MM.1S (cell line): ENCODE measurements at places on chromosomes 6 and 20.

DNA sequence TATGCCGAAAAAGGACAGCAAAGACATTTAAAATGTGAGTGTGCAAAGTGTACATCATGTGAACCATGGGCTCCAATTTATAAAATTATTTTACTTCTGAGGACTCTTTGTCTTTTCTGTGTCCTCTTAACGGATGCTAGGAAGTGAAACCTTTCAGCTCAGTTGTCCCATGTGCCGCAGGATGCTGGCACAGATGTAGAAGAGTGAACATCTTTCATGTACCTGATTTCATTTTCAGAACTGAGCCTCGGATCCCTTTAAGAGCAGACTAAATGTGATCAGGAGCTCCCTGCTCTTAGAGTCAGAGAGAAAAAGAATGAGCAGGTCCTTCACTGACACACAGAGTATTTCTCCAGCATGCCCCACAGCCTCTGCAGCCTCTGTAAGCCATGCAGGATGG, 27.6 kb upstream of the FUCA2 start:
- DNase-seq = no peak

DNA sequence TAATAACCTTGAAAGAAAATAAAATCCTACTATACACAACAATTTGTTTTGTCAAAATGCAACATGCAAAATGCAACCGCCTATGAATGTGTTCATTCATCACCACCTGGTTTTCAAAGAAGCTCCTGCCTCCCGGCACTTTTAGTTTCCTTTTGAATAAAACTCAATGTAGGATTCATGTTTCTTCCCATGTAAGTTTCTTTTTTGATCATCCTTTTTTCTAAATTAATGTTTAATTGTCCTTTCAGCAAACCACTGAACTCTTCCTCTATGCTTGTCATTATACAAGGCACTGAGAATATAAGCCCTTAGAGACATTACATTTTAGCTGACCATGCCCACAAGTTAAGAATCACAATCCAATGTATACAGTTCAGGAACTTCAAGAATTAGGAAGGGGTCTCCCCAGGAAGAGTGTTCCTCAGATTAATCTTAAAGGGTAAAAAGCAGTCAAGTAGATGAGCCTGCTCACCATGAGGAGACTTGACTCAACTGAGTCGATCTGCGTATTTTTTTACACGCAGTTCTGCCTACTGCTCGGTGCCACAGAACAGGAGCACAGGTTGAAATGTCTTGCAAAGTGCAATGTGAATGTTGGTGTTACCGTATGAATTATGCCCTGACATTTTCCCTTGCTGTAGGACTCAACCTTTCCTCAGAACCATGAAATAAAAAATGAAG, 7.2 kb upstream of the THEMIS start:
- DNase-seq = no peak

DNA sequence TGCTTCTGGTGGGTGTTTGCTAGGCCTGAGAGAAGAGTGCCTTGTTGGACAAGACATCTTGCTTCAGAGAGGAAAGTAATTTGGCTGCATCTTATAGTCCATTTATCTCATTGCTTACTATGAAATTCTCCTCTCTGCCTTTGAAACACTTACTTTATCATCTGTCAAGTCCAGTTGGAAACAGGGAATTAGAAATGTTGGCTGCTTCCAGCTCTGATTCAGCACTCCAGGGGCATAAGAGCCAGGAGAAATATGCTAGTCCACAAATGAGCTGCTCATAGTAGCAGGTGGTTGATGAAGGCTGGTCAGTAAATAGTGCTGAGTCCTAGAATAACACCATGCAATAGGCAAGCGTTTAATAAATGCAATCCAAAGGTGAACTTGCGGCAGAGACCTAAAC, 227.1 kb downstream of the SLC35F1 start:
- no peak for DNase-seq

- DNase-seq = no peak
Measured at GRCh38 chr6:146032387-146032786, 3.5 kb downstream of the GRM1 start.

DNA sequence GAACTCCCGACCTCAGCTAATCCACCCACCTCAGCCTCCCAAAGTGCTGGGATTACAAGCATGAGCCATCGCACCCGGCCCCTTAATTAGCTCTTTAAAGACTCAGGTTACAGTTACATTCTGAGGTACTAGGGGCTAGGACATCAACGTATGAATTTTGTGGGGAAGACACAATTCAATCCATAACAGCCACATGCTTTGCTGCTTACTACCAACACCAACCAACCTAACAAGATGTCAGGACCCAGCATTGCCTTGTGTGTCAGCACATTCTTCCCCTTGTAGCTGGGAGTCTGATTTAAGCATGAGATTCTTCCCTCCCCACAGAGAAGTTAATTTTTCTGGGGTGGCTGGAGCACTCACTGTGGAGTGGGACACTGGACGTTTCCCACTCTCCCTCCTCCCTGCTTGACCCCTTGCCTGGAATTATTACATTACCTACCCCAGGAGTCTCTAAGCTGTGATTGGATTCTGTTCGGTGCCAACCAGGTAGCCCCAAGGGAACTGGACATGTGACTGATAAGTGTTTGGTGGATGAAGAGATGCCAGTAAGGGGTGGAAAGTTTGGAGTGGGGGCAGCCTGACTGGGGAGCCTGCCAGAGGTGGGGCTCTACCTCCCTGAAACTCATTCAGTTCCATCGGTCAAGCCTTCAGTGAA, 5.6 kb upstream of the PXMP4 start:
- no peak for DNase-seq

GRCh38 chr6:28258877-28259777, at the start of gene NKAPL:
NKAPL (plus strand) TSS chr6:28259297; CDS start chr6:28259372, 75 bp downstream.
- DNase-seq = peak; percentile 19

GRCh38 chr6:121216928-121217327, 117.4 kb downstream of the TBC1D32 start:
- no peak for DNase-seq

DNA sequence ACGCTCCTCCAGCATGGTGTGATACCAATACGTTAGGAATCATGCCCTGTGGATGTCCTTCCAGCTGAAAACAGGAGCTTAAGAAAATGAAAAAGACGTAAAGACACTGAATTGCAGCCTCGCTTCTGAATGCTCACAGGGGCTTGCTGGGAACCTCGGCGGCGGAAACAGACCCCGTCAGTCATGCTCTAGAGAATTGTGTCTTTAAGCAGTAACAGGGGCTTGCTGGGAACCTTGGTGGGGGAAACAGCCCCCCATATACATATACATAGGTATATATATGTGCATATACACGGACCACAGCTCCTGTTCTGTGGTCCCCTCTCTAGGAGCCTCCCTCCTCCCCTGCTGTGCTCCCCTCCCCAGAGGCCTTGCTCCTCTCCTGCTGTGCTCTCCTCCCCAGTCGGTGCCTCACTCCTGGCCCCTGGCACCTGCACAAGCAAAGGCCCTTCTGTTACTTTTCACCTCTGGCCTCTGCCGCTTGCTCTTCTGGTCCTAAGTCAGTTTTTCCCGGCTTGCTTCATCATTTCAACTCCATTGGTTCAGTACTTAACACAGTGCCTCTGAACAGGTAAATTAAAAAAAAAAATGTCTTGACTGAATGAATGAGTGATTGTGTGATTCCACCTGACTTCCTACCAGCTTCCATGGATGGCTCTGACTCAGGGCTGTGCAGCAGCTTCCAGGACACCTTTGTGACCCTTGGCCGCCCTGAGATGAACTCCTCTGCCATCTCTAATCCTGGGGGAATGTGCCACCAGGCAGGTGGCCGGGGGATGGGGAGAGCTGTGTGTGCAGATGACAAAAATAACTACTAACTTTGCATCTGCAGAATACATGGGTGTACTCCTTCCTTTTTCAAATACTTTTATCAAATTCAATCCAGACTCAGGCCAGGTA, 246.1 kb downstream of the SMOC2 start:
- DNase-seq = no peak

GRCh38 chr6:116836606-116837342, 7.9 kb upstream of the GPRC6A start:
- DNase-seq = no peak

DNA sequence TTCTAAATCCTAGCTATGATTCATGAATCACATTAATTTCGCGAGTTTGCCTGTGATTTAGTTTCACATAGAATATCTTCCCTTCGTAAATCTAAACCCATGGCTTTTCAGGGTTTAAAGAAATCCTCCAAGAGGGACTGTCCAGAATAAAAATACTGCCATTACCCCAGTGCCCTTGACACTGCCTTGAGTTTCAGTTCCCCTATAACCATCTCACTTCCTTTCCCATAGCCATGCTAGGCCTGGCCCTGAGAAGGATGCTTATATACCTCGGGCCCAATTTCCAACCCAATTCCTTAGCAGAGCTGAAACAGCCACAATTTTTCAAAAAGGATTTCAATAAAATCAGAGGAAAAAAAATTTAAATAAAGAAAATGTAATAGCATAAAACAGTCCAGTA, 697.3 kb downstream of the FRK start:
- DNase-seq = no peak

DNA sequence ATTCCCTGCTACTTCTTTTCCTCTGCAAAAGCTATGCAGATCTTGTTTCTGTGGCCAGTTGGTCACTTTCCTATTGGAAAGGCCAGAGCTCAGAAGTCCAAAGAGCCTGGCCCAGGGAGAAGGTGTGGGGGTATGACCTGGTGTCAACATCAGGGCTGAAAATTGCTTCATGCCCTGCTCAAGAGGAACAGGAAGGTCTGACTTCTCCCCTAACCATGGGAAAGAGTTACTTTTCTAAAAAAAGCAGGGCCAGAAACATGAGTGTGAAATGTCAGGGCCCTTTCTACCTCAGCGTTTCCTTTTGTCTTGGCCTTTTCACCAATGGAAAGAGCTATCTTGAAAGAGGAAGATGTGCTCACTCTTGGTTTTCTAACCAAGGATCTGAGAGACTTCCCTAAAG, 117.4 kb downstream of the MAFB start:
- no peak for DNase-seq

DNA sequence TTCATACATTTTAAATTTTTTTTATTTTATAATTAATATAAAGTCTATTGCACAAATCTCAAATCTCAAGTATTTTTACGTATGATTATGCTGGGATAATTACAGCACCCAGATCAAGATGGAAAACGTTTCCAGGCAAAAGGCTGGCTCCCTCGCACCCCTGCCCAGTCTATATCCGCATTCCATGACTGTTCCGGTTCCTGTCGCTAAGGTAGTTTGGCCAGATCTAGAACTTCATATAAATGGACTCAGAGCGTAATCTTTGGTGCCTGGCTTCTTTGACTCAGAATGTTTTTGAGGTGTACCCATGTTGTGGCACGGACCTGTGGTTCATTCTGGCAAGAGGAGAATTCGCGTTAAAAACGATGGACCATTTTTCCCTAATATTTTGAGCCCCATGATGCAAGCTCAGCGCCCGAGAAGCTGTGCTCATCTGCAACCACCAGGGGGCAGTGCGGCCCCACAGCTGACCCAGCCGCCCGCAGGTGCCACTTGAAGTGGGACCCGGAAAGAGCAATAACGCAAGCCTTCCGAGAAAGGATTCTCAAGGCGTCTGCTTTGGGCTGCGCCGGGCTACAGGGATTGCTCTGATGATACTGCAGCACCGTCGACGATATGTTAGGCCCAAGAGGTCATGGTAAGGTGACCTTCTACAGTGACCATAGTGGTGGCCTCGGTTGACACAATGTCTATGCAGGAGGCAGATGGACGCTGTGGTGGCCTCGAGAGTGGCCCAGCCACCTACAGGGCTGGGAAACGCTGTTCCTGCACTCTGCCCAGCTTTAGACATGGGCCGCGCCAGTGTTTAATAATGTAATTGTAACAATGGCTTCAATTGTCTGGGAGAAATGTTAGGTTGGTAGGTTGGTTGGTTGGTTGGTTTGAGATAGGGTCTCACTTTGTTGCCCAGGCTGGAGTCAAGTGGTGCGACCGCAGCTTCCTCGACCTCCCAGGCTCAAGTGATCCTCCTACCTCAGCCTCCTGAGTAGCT, 160.1 kb downstream of the ZMYND8 start:
- DNase-seq = peak; percentile 77

DNA sequence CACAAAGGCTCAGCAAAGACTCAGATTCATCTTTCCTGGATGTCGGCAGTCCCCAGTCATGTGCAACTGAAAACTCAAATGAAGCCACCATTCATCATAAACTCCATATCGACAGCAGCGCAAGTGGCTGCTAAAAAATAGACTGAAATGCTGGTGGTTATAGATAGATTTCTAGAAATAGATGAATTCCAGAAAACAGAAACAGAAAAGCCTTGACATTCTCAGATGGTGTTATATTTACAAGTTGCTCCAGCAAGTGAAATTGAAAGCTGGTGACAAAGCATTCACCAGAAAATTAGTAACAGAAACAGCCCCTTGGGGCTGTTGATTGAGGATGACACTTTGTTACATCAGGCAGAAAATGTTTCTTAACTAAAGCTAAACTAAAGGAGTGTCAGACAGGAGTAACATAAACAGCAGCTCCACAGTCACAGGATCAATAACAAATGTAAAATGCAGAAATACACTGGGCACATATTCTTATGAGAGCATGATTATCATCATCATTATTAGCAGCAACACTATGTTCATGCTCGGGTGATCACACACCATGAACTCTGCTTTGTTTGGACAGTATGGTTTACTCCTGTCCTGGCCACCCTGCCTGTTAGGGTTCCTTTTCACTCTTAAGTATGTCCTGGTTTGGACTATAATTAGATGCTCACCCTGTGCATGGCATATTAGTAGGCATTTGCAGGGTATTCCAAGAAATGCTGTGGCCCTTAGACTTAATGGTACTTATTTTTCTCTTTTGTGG, 36.4 kb upstream of the SLC35F1 start:
- DNase-seq = peak; percentile 64

- no peak for DNase-seq
Measured at GRCh38 chr6:139744891-139745290, 370.4 kb upstream of the CITED2 start.

- no peak for DNase-seq
Measured at GRCh38 chr6:46528961-46529750, 37.9 kb upstream of the RCAN2 start.
